NCI-H1930 (cell line): ENCODE measurements at places on chromosomes 12 and 14.

DNA sequence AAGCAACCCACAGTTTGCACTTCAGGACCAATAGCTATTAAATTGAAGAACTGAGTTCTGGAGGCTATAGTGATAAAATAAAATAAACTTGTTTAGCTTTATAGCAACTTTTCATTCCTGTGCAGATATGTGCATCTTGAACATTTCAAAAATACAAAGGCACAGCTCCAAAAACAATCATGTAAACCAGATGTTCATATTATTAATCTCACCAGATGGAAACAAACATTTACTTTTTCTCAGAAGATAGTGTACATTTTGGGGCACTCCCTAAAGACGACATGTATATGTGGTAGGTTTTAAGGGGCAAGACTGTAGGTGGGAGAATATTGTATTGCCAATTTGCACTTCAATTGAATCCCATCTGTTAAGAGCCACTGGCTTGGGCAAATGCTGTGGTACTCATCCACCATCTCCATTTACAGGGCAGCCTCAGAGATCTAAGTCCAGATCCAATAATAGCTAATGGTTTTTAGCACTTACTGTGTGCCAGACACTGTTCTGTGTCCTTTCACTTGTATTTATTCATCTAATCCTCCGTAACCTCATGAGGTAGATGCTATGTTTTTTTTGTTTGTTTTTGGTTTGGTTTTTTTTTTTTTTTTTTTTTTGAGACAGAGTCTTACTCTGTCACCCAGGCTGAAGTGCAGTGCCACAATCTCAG lies 49.1 kb downstream of the PTGER2 start:
- no peak for DNase-seq

GRCh38 chr12:30908722-30909348 lies 17.7 kb upstream of the TSPAN11 start:
- no peak for DNase-seq

- DNase-seq, result no peak
Observed at GRCh38 chr12:120363274-120363855, 5.6 kb downstream of the MSI1 start.

DNA sequence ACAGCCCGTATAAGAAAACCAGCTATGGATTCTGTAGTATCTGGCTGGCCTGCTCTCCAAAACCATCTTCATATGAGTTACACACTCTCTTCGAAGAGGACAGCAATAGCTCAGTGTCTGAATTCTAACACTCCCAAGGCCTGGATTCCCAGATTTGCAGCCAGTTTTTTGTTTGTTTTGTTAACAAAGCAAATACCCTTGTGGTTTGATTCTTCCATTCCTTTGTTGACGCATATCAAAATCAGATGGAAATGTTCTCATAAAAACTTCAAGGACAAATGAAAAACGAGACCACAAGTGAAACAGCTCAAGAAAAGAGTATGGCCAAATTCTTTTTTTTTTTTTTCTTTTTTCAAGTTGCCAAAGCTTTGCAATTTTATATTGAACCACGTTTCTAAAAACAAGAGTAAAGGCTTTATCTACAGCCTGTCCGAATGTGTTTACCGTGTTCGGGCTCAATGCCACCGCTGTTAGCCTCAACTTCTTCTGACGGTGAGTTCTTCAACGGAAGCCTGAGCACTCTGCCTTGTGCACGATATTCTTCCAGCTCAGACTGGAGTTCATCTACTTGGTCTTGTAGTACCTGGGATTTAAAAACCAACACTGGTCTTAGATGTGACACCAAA lies 67.5 kb downstream of the NIN start:
- DNase-seq, result no peak

DNA sequence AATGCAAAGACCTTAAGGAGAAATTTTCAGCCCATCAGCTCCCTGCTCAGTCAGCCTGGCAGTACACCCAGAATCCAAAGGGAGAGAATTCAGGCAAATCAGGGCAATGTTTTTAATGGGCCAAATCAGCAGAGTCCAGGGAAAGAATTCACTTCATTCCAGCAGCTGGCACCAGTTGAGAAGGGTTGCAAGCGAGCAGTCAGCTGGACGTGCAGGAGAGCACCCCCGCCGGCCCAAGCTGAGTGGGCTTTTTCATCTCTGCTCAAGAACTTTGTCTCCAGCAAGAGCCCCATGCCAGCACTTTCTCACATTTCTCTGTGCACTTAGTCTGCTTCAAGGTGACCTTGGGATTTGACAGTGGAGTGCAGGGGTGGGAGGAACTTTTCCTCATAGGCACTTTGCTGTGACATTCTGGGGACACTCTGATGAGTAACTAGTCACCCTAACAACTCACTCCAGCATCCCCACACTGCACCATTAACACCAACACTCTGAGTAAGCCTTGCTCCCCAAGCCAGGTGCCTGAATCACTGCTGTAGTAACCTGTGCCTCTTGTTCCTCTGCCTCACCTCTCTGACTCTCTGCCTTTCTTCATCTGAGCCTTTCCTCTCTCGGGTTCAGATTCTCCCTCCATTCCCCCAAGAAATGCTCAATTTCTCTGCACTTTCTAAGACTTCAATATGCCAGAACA lies 2.2 kb downstream of the ENDOU start:
- DNase-seq, result no peak

DNA sequence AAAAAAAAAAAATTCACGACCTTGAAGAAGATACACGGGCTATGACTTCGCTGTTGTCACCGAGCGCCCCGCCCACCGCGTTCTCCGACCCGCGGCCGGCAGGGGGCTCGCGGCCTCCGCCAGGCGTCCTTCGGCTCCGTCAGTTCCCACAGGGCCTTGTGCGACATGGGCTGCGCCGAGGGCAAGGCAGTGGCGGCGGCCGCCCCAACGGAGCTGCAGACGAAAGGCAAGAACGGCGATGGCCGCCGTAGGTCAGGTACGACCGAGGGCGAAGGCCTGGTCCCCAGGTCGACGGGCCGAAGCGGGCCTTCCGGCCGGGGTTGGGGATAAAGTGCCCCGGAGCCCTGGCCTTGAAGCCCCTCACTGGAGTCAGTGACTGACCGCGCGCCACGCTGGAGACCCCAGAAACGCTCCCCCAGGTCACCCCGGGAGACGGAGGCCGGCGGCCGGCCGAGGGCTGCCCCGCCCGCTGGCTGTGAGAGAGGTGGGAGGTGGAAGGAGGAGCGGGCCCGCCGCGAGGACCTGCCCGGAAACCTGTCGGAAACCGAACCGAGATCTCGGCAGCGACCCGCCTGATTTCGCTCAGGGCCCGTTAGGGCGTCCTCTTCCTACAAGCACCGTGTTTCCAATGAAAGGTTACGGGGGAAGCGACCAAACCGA lies at the start of gene TXNRD1:
TXNRD1 (plus strand) TSS at position 142 of the 660 bp plus-strand sequence; CDS start at position 166, 24 bp downstream.
- no peak for DNase-seq

- DNase-seq, result no peak
Observed at GRCh38 chr12:132393991-132394949, 64.9 kb upstream of the GALNT9 start.

- DNase-seq, result no peak
Observed at GRCh38 chr12:76177821-76178220, 93.3 kb upstream of the NAP1L1 start.

- DNase-seq, result no peak
Observed at GRCh38 chr12:5864301-5864700, 80.8 kb downstream of the ANO2 start.

DNA sequence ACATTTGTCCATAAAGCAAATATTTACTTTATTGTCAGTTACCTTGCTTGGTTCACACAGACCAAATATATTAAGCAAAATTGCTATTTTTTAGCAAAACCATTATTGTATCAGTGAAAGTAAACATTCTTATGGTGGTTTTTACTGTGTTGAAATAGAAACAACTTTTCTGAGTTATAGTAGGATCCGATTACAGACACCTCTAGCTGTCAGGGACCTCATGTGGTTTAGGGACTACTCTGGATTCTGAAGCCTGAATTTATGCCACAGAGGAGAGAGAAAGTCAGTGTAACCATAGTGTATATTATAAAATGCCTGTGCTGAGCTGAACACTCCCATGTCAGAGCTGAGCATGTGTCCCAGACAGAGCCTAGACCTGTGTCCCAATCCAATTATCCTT lies 287.5 kb downstream of the FLRT2 start:
- no peak for DNase-seq

GRCh38 chr14:42023452-42023851 lies 416.8 kb downstream of the LRFN5 start:
- DNase-seq, result no peak

- DNase-seq, result peak; percentile 55
Observed at GRCh38 chr14:38867561-38868150, 235.4 kb downstream of the SEC23A start.

- DNase-seq, result no peak
Observed at GRCh38 chr14:32677129-32677780, 261.4 kb upstream of the NPAS3 start.

- no peak for DNase-seq
Observed at GRCh38 chr12:10726945-10727344, 3.8 kb upstream of the YBX3 start.

DNA sequence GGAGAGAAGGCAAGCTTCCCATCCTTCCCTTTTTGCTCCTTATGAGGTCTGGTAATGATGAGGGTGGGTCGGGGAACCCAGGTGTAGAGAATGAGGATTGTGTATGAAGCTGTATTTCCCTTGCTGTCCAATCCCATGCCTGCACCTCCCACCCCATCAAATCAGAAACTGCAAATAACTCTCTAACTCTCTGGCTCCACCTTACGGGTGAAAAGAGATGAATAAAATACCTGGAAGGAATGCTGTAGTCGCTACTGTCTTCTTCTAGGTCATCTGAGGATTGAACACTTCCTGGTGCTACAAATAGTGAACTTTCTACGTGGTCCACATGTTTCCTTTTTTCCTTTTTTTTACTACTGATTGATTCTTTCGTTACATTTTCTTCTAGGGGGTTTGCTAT lies 38.9 kb upstream of the DICER1 start:
- DNase-seq, result peak; percentile 1

- DNase-seq, result peak; percentile 72
Observed at GRCh38 chr14:96204151-96205058, at the start of gene BDKRB2. Gene BDKRB2 (plus strand): TSS chr14:96204839. CDS start chr14:96237108, 32,269 bp downstream.

- DNase-seq, result no peak
Observed at GRCh38 chr14:99757331-99758070, 35.7 kb upstream of the EML1 start.

- no peak for DNase-seq
Observed at GRCh38 chr12:50934981-50935807, 17.1 kb upstream of the HIGD1C start.

DNA sequence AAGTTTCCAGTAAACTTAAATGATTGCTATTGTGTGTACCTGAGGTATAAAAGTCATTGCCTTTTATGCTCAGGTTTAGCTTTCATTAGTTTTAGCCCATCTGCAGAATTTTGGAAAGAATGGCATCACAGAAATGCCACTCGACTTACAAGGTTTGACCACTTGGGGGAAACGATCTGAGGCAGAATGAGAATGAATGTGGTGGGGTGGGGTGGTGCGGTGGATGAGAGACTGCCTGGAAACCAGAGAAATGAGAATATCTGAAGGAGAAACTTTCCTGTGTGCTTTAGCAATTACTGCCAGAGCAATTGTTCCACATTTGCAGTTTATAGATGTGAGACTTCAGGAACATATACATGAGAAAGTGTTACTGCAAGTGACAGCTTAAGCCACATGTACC lies 225.4 kb upstream of the PDE3A start:
- no peak for DNase-seq

- DNase-seq, result no peak
Observed at GRCh38 chr12:52358575-52359350, 8.5 kb downstream of the KRT85 start.

- no peak for DNase-seq
Observed at GRCh38 chr14:99242816-99243721, 28.9 kb downstream of the BCL11B start.

- no peak for DNase-seq
Observed at GRCh38 chr14:51094282-51094821, 553 bp downstream of the TRIM9 start.

- no peak for DNase-seq
Observed at GRCh38 chr12:77992760-77993159, 162.1 kb downstream of the NAV3 start.

GRCh38 chr12:75716291-75717025 lies 205.0 kb upstream of the KRR1 start:
- DNase-seq, result no peak

- DNase-seq, result no peak
Observed at GRCh38 chr12:67797185-67797741, 148.7 kb downstream of the DYRK2 start.

GRCh38 chr14:87935886-87936285 lies 57.1 kb downstream of the GALC start:
- DNase-seq, result no peak

DNA sequence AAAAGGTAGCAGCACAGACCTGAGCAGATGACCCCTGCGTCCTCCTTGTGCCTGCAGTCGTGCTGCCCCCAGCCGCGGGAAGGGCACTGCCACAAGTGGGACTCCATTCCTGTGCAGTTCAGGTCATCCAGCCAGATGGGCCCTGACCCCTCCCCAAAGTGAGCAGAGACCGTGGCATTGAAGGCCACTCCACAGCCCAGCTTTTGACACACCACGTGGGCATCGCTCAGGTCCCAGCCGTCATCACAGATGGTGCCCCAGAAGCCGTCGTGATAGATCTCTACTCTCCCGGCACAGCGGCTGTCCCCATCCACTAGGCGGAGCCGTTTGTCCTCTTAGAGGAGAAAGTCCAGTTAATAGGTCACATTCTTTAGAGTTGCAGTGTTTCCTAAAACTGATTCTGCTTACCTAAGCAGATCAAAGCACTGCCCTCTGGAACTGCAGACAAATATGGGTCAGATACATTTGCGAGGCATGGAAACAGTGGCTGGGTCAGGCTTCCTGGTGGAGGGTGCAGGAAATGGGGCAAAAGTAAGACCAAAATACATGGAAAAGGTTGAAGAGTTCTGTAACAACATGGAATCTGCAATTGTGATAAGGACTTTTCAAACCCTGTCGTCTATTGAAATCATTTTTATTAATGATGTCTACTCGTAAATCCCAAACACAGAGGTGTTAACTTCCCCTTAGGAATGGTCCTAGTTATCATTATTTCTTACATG lies 69.4 kb downstream of the CD163L1 start:
- peak; percentile 21 for DNase-seq

- DNase-seq, result no peak
Observed at GRCh38 chr12:127240249-127240929, 1026.6 kb upstream of the TMEM132C start.

DNA sequence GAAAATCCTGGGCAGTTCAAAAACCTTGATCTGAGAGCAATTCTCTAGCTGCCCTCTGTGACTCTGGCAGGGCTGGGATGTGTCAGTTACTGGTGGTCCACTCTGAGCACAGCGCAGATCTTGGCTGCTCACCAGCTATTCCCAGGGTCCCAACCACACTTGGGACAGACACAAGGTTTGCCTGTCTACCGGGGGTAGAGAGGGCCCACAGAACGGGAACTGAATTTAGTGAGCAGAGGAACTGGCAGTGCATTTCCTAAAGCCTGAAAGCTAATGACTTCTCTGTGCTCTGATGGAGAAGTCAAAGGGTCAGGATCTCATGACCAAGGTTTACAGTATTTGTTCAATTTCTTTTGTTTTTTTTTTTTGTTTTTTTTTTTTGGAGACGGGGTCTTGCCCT lies 2.6 kb downstream of the PDE6H start:
- DNase-seq, result no peak

- DNase-seq, result no peak
Observed at GRCh38 chr12:116540622-116541152, 18.5 kb upstream of the MAP1LC3B2 start.

- DNase-seq, result no peak
Observed at GRCh38 chr14:70707138-70708038, 65.7 kb downstream of the TTC9 start.

GRCh38 chr12:90943255-90943654 lies 11.7 kb downstream of the CCER1 start:
- no peak for DNase-seq
